ENCODE measurements at places on chromosomes 7 and 10.

- DNase-seq = no peak
Measured at GRCh38 chr10:102405632-102406031, 10.1 kb downstream of the NFKB2 start.

DNA sequence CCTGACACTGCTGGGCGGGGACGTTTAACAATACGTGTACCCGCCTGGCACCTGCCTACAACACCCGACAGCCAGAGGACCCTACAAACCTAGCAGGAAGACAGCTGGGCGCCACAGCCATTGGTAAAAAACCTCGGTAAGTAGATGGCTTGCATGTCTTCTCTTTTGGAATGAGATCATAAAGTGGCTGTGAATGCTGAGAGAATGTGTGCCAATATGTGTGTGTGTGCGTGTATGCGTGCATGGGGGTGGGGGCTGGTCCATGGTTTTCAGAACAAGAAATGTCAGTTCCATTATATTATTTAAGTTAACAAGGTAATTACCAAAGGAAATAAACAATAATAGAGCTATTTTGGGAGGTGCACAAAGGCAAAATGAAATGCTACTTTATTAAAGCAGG lies 39.2 kb downstream of the PAPOLB start:
- DNase-seq = no peak

DNA sequence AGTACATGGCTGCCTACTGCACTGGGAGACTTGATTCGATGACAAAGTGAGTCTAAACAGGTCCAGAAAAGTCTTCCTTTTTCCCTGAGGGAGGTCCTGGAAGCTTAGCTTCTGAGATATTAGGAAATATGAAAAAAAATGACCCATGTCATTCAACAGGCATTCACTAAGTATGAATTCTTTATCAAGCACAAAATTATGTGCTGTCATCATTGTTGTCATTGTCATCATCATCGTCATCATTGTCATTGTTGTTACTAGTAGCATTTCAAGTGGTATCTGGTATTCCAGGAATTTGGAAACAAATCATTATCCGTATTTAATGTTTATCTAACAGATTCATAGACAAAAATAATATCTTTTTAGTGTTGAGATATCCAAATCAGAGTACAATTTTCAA lies 49.7 kb upstream of the HECTD2 start:
- no peak for DNase-seq

- DNase-seq = peak; percentile 49
Measured at GRCh38 chr7:36937754-36938563, 213.7 kb upstream of the AOAH start.

- DNase-seq = no peak
Measured at GRCh38 chr7:71308096-71308495, 176.2 kb downstream of the GALNT17 start.

- no peak for DNase-seq
Measured at GRCh38 chr10:90125456-90126255, 424.3 kb downstream of the KIF20B start.

GRCh38 chr10:35463878-35464277 lies 127.6 kb downstream of the CCNY start:
- DNase-seq = no peak

DNA sequence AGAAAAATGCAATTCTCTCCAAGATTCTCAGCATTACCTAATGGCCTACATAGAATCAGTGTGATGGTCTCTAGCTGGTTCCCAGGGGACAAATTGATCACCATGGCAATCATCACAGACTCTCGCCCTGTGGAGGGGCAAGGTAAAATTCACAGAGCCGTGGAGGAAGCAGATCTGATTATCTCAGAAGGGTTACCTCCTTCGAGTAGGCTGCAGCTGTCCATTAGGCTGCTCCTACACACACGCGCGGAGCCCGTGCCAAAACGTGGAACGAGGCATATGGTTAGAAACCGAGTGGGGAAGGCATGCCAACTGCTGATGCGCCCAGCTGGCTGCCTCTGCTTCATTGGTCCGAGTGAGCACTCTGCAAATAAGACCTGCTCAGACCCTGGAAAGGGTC lies 52.8 kb upstream of the PTER start:
- DNase-seq = no peak

GRCh38 chr7:7207876-7208275 lies 25.5 kb downstream of the C1GALT1 start:
- no peak for DNase-seq

- no peak for DNase-seq
Measured at GRCh38 chr10:79255007-79255507, 92.2 kb upstream of the PPIF start.

DNA sequence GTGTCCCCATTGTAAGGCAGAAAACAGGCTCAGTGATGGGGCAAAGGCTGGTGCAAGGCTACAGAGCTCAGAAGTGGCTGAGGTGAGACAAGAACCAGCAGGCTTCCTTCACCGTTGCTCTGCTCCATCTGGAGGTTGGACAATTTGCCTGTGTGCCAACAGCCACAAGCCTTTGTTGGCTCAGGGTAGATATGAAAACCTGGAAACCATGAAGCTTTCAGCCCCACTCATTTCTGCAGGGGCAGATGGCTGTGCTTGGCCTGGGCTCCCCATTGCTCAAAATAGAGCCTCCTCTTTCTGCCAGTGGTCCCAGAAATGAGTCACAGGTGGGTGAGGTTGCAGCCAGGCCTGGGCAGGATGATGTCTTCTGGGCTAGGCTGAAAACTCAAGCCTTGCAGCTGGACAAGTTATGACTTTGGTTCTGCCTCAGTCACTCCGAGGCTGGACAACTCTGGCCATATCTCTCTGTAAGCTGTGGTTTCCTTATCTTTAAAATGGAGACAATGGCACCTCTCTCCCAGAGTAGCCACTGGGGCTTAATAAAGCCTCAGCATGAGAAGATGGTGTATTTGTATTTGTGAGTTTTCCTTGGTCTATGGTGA lies 12.2 kb upstream of the ZNF273 start:
- no peak for DNase-seq

DNA sequence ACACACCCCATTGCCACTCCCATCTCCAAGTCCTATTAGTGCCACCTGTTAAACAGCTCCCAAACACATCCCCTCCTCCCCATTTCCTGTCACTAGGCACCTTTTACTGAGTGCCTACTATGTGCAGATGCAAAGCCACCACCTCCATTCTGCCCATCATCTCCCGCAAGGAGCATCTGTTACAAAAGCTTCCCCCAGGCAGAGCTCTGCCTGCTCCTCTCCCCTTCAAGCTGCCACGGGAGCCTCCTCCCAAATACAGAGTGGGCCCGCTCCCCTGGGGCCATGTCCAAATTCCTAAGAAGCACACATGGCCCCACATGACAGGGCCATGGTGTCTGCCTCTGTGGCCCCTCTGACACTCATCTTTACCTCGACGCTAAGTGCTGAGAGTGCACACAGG lies 149.7 kb downstream of the OAT start:
- DNase-seq = no peak

- no peak for DNase-seq
Measured at GRCh38 chr10:25682203-25682851, 251.7 kb upstream of the MYO3A start.

GRCh38 chr10:84247496-84247895 lies 2.6 kb downstream of the RGR start:
- DNase-seq = no peak

DNA sequence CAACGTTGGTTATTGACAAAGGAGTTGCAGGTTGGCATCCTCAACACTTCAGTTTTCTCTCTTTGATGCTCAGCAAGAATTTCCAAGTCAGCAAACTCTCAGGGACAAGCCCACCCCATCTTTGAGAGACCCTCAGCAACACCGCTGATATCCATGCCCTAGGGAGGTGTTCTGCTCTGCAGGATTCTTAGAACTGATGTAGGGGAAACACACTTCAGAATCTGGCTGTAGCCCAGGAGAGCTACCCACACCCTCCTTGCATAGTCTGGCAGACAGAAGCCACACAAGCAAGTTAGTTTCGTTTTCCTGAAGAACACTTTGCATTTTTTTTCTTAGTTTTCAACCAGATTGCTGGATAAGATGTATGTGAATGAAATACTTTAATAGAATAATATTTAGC lies 822 bp downstream of the SAMD9L start:
- DNase-seq = peak; percentile 36

DNA sequence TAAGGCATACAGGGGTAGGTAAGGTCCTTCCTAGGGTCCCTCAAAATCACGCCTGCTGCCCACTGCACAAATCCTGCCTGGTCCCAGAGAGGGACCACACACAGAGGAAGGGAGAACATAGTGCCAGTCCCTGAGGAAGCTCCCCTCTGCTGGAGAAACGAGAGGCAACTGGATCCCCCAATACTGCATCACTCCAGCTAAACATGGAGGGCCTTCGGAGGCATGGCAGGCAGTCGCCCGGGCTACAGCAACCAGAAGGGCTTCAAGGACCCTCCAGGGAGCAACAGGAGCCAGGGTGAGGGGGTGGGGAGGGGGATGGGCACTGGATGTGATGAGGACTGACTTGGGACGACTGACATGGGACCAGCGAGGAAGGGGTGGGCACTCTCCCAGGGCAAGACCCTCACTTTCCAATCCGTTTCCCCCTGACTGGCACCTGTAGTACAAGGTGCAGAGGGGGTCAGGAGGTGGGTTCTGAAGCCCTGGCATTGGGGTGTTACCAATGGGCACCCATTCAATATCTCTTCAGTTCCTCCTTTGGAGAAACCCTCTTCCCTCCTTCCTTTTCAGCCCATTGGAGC lies 21.7 kb downstream of the DDIT4 start:
- DNase-seq = no peak

DNA sequence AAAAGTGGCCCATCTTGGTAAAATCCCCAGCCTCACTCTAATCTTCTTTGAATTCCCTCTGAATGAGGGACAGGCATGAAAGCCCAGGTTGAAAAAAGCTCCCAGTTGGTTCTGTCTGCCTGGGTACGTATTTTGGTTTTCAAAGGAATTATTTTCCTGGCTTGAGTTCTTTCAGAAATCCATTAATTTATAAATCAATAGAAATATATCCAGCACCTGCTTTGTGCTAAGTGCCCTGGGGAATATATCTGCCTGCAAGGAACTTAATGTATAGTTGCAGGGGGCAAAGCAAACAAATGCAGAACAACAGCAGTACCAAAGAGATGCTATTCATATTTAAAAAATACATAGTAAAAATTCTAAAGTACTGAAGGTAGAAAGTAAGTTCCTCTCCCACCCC lies 362.7 kb downstream of the REEP3 start:
- DNase-seq = no peak

DNA sequence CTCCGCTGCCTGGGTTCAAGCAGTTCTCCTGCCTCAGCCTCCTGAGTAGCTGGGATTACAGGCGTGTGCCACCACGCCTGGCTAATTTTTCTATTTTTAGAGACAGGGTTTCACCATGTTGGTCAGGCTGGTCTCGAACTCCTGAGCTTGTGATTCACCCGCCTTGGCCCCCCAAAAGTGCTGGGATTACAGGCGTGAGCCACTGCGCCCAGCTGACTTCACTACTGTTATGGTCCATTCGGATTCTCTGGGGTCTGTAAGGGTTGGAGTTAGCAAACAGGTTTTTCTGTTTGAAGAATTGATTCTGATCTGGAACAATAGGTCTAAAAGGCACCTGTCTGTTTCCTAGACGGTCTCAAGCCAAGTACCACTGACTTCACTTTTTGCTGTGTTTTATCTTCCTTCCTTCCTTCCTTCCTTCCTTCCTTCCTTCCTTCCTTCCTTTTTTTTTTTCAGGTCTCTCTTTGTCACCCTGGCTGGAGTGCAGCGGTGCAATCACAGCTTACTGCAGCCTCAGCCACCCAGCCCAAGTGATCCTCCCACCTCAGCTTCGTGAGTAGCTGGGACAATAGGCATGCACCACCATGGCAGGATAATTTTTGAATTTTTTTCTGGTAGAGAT lies 192.2 kb downstream of the CAMK1D start:
- DNase-seq = no peak

DNA sequence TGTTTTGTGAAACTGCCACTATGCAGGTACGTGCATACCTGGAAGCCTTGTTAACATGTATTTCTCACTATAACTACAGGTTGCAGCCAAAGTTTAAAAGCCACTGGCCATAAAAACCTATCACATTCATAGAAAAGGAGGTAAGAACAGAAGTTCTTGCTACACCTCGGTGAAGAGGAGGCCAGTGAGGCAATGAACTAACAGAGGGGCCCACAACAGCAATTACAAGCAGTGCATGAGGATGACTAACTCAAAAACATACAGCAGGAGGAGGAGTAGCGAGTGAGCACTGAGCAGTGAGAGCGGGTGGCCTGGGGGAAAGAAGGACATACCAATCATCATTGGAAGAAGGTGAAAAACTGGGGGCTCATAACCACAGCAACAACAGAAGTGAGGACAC lies 51.6 kb downstream of the NUDCD3 start:
- no peak for DNase-seq

DNA sequence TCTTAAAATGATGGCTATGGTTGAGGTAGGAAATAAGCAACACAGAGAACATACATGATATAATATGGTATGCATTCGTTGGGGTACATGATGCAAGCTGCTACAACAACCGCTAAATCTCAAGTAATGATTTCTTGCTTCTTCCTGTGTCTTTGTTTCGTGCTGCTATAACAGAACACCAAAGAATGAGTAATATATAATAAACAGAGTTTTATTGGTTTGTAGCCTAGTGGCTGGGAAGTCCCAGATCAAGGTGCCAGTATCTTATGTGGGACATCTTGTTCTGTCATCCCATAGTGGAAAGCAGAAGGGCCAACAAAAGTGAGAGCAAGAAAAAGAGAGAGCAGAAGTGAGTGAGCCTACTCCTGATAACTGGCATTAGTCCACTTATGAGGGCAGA lies 689.7 kb downstream of the SUGCT start:
- DNase-seq = no peak

GRCh38 chr7:44084701-44085100 lies 2.4 kb upstream of the POLM start:
- DNase-seq = no peak

- no peak for DNase-seq
Measured at GRCh38 chr7:104976966-104977636, 36.9 kb upstream of the KMT2E start.

- no peak for DNase-seq
Measured at GRCh38 chr7:157809154-157809862, 472.5 kb downstream of the DNAJB6 start.

DNA sequence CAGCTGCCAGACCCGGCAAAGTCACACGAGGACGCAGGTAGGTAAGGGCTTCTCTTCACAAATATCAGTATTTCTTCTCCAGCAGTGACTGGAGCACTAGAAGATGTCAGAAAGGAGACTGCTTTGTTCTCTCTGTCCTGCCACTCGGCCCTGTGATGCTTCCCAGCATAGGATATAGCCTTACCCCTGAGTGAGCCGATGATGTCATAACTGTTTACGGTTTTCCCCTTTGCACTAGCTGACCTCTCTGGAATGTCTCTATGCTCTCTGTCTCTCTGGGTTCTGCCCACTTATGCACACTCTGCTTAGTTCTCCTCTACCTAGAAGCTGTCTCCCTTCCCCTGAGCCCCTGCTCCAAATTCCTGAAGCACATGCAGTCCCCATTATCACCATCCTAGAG lies 167.5 kb upstream of the PODXL start:
- DNase-seq = no peak

DNA sequence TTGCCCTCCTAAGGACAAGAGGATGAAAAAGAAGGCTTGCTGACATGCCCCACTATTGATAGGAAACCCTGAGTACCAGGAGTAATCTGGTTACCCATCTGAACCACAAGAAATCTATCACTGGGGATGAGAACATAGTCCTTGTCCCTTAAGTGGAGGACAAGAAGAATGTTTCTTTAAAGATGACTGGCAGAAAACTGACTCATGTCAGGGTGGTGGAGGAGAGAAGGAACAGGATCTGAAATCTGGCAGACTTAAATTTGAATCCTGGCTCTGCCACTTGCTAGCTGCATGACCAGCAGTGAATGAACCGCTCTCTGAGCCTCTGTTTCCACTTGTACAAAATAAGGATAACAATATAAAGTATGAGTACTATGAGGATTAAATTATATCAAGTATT lies 38.9 kb upstream of the XPNPEP1 start:
- no peak for DNase-seq

All from T-helper 2 cell treated with Interferon-gamma antibody and Interleukin-4, amounts not matched to agents 5 μg/mL and 100 μg/mL, for 36 hours (primary cell).